Hematopoietic multipotent progenitor cell treated with erythropoietin and hydrocortisone succinate and interleukin-3 and kit ligand, for 8 days (in vitro differentiated cells): ENCODE measurements at places on chromosomes 7 and 10.

DNA sequence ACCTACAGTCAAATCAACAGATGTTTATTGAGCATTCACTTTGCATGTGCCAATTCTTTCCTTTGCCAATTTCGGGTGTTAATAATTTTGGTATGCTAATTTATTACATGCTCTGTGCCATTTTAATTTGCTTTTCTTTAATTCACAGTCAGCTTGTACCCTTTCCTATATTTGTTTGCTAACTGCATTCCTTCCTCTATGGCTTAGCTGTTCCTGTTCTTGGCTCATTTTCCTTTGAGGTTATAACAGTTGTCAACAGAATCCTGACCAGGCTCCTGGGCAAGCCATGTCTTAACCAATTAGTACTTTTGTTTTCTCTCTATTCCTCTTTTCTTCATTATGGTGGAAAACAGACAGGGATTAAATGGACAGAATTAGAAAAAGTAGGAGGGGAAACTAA lies 73.6 kb upstream of the RPA3 start:
- no peak for DNase-seq

DNA sequence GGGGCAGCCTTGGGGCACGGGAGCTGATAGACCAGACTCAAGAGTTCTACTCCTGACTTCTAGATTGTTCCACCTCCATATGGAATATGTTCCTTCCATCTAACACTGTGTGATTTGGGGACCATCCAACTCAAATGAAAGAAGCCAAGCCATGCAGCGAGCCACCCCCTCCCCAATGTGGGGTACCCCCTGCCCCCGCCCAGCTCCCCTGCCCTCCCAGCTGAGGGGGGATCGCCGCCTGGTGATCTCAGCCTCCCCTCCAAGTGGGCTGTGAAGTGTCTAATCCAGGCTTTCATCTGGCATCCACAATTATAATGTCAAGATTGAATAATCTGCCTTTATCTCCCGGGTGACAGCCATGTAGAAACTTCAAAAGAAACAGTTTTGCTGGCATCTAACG lies 246.1 kb downstream of the RPS24 start:
- no peak for DNase-seq

GRCh38 chr10:111127081-111127848 lies 50.4 kb downstream of the ADRA2A start:
- DNase-seq: peak; percentile 91

DNA sequence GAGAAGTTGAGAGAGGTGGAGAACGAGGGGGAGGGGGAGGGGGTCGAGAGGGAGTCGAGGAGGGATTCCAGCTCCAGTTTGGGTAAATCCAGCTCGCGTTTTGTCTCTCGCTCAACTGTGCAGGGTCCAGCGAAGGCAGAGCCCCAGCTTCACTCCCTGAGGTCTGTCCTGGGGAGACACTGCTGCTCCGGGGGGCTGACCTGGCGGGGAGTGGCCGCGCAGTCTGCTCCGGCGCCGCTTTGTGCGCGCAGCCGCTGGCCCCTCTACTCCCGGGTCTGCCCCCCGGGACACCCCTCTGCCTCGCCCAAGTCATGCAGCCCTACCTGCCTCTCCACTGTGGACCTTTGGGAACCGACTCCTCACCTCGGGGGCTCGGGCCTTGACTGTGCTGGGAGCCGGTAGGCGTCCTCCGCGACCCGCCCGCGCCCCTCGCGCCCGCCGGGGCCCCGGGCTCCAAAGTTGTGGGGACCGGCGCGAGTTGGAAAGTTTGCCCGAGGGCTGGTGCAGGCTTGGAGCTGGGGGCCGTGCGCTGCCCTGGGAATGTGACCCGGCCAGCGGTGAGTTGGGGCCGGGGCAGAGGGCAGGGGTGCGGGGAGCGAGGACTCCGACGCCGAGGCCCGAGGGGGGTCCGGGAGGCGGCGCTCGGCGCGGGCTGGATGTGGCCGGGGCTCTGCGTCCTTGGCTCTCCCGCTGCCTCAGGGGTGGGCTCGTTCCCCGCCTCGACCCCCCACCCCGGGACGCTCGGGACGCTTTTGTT lies at the start of gene TET1:
TSS of gene TET1 (plus strand) at position 152 of the 757 bp plus-strand sequence. CDS start 12,002 bp downstream, outside the sequence.
- DNase-seq: no peak

- DNase-seq: no peak
These were observed 130.8 kb downstream of the ITGA8 start for GRCh38 chr10:15588635-15589508.

DNA sequence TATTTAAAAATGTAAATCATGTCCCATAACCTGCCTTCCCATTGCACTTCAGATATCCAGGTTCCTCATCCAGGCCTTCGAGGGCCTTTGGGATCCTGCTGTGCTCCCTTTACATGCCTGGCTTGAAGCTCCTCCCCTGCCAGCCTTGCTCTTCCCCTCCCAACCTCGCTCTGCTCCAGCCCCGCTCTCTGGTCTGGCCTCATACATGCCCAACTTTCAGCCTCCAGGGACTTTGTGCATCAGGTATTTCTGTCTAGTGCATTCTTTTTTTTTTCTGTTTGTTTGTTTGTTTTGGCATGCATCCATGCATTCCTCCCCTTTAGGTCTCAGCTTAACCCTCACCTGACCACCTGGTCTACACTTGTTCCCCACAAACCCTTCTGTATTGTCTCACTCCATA lies 160.3 kb downstream of the SNX10 start:
- no peak for DNase-seq

GRCh38 chr10:86756511-86757112 lies at the start of gene BMPR1A:
Gene BMPR1A (plus strand): TSS chr10:86756619. CDS start chr10:86876019, 119,400 bp downstream.
- DNase-seq: no peak

GRCh38 chr10:106360870-106361269 lies 803.6 kb downstream of the SORCS1 start:
- DNase-seq: no peak

- no peak for DNase-seq
These were observed 655.4 kb upstream of the MKI67 start for GRCh38 chr10:128781637-128782036.

DNA sequence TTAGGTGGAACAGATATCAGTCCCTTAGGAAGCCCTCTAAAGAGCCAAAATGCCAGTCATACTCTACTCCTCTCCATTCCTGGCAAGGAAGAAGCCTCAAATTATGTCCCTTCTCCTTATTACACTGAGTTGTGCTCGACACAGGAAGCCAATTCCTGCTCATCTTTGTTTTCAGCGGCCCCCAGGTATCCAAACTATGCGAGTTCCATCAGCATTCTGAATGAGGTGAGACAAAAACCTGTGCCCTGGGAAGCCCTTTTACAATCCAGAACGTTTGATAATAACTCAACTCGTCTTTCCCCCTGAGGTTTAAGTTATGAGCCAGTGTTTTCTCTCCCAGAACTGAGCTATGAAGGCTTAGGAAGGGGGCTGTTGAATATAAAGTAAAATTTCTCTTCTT lies 580.5 kb downstream of the NXPH1 start:
- no peak for DNase-seq

- no peak for DNase-seq
These were observed 15.9 kb downstream of the C10orf90 start for GRCh38 chr10:126654579-126654978.

- no peak for DNase-seq
These were observed 96.3 kb upstream of the PRR15 start for GRCh38 chr7:29467193-29467926.

- DNase-seq: no peak
These were observed 33.4 kb downstream of the PPP1R17 start for GRCh38 chr7:31720366-31720765.

GRCh38 chr7:103063895-103064294 lies 10.7 kb downstream of the FBXL13 start:
- DNase-seq: no peak

DNA sequence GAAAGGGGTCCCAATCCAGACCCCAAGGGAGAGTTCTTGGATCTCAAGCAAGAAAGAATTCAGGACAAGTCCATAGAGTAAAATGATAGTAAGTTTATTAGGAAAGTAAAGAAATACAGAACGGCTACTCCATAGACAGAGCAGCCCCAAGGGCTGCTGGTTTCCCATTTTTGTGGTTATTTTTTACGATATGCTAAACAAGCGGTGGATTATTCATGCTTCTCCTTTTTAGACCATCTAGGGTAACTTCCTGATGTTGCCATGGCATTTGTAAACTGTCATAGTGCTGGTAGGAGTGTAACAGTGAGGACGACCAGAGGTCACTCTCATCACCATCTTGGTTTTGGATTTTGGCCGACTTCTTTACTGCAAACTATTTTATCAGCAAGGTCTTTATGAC lies 1033.4 kb downstream of the SORCS3 start:
- DNase-seq: no peak

DNA sequence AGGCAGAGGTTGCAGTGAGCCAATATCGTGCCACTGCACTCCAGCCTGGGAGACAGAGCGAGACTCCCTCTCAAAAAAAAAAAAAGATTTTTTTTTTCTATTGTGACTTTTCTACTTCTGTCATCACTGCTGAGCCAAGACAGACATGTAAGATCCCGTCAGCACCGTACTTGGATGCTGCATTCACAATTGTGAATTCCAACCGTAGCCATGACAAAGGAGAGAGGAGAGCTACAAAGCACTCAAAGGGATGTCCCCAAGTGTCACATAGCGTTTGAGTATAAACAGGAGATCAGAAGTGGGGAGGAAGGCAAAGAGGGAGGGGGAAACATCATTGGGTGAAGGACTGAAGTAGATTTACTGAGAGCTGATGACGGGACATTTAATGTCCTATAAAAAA lies 144.2 kb downstream of the PRPF18 start:
- DNase-seq: no peak

GRCh38 chr10:63255316-63255715 lies 122.2 kb downstream of the NRBF2 start:
- no peak for DNase-seq

GRCh38 chr10:60541451-60541850 lies 151.8 kb upstream of the ANK3 start:
- no peak for DNase-seq

DNA sequence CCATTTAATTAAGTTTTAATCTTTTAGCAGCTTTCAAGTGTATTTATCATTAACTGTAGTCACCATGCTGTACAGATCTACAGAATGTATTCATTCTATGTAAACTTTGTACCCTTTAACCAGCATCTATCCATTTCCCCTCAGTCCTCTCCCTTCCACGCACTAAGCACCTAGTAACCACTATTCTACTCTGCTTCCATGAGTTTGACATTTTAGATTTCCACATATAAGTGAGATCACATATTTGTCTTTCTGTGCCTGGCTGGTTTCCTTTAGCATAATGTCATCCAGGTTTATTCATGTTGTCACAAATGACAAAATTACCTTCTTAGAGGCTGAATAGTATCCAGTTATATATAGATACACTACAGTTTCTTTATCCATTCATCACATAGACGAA lies 79.7 kb downstream of the BTAF1 start:
- DNase-seq: no peak

GRCh38 chr10:47339759-47340607 lies 8.2 kb upstream of the RBP3 start:
- DNase-seq: no peak

GRCh38 chr10:16816830-16817124 lies 447 bp downstream of the RSU1 start:
- no peak for DNase-seq

DNA sequence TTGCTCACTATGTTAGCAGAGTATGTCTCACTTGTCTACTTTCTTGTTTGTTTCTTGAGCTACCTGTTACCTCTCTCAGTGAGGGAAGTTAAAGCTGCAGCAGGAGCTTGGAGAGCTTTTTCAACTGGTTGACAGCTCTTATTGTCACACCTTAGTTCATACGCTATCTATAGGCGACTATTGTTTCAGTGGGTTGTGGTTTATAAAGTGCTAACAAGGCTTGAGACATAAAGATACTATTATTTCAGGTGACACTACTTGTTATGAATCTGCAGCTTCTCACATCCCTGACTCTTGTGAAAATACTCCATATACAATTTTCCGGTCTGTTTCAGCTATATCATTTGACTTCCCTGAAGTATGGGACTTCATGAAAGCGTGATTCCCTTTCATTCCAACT lies 167.4 kb downstream of the CSTF2T start:
- DNase-seq: no peak

DNA sequence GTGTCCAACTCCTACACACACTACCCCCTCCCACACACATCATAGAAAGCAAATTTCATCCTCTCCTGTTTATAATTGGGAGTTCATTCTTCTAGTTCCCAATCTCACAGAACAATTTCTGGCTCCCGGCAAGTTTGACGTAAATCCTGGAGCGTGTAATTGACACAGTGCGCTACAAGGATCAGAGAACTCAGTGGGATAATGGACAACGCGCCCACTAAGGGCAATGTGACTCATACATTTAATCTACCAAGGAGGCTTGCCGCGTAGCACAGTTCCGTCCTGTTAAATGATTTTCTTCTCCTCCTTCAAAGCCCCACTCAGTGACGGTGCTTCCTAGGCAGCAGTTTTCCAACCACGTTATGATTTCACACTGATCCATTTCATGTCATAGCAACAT lies 277.6 kb downstream of the SFMBT2 start:
- DNase-seq: no peak

GRCh38 chr7:72408966-72409637 lies 3.0 kb downstream of the CALN1 start:
- DNase-seq: no peak
